ENCODE measurements at places on chromosomes 3 and 15.
A peak's percentile ranks its signal among the peaks of the same experiment; 100 is the strongest.

GRCh38 chr3:187012609-187013051 is 82.3 kb downstream of the ST6GAL1 start:
- H3K27ac ChIP-seq = peak overlapping the region; percentile 28
- no peaks in the 10 kb centered on the region for H3K27me3 ChIP-seq
- DNase-seq = no peak
- peaks cover 11% of the 10 kb centered on the region for H3K4me1 ChIP-seq

- H3K27me3 ChIP-seq = no peaks in the 10 kb centered on the region
- no peak overlapping the region for H3K4me3 ChIP-seq
- no peak overlapping the region for H3K27ac ChIP-seq
- no peak for DNase-seq
- no peaks in the 10 kb centered on the region for H3K36me3 ChIP-seq
Measured at GRCh38 chr3:58361866-58362265, 29.2 kb downstream of the PXK start.

DNA sequence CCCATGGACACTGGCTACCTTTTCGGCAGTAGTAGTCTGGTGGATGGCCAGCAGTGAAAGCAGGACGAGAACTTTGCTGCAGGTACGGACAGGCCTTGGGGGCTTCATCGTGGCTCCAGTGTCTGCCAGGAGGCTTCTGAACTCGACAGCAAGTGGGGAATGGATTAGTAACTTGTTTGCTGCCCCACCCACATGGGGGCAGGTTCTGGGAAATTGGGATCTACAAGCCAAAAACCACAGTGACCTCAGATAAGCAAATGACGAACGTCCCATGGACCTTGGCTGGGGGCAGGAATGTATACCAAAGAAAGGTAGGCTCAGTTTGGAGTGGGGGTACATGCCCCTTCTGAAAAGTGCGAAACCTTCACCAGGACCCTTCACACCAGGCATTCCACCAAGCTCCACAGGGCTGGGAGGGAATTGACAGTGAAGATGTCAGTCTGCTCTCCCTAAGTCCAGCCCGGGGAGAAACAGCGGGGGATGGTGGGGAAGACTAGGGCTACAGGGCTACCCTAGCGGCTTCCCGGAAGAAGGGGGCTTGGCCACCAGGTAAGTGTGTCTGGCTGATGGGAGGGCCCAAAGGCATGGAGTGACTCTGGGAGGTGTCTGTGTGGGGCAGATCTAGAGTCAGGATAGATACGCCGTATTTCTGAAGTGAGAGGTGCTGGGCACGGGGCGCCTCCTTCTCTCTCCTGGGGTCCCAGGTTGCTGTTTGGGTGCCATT is at the start of gene ITIH4:
Gene ITIH4 (minus strand): TSS at position 138 of the 724 bp plus-strand sequence. CDS start 30 bp downstream, at position 108.
- no peaks in the 10 kb centered on the region for H3K36me3 ChIP-seq
- DNase-seq = no peak
- peaks cover 30% of the 10 kb centered on the region for H3K4me1 ChIP-seq
- H3K27ac ChIP-seq = peak within 1 kb of the TSS; percentile 95

DNA sequence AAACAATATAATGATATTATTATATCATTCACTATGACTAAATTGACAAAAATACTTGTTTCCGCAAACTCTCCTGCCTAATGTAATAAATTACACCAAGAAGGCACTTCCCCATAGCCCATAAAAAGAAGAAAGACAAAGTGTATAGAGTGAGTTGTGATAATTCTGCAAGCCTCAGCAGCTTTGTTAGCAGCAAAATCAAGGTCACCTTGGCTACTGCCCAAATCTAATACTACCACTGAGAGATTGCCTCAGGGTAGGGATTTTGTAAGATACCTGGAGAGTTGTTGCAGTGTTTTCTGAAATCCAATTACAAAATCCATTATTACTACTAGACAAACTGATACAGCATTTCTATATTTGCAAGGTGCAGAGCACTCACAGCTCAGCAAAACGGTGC is 503.5 kb downstream of the FGF12 start:
- no peak for DNase-seq
- no peaks in the 10 kb centered on the region for H3K36me3 ChIP-seq
- H3K4me3 ChIP-seq = no peak overlapping the region

DNA sequence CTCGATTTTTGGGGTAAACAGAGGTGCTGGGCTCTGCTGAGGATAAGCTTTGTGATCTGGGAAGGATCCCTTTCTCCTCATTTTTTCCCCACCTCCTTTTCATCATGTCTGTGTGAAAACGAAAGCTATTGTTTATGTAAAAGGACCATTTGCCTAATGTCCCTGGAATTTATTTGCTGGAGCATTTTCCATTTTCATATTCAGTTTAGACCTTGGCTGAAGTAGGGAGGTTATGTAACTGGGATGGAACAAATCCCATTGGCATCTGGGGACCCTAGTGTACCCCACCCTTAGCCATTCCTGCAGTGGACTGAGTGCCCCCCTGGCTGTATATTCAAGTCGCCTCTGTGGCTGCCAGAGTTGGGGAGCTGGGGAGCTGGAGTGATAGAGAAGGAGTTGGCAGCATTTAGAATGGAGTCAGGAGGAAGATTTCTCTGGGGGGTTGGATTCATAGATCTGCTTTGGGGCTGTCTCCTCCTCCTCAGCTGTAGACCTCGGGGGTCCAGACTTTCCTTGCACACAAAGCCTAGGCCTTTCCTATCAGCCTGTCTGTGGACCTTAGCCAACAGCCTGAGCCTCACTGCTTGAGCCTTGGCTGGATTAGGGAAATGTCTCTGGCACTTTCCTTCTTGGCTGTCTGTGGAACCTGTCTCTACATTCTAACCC is 270.4 kb upstream of the CTDSPL start:
- H3K36me3 ChIP-seq = no peaks in the 10 kb centered on the region
- peaks cover 47% of the 10 kb centered on the region for H3K4me1 ChIP-seq
- no peak overlapping the region for H3K4me3 ChIP-seq
- no peaks in the 10 kb centered on the region for H3K27me3 ChIP-seq
- no peak for DNase-seq

GRCh38 chr3:76724075-76724474 is 315.8 kb upstream of the ROBO2 start:
- H3K4me3 ChIP-seq = no peak overlapping the region
- no peaks in the 10 kb centered on the region for H3K27me3 ChIP-seq
- no peaks in the 10 kb centered on the region for H3K4me1 ChIP-seq

Data from ascending aorta (tissue), 2 donors.